ENCODE measurements at places on chromosomes 6 and 20. TPM values are rescaled to one million over a fixed set of nuclear protein-coding genes. Genes with fewer than 3 reads are reported as not detected.

Gene PRPH2
- total RNA-seq, result 0.06 TPM

GRCh38 chr20:31642837-31643236 lies 5.1 kb downstream of the COX4I2 start:
- no peak for DNase-seq
- H3K27me3 ChIP-seq, result peaks cover 21% of the 10 kb centered on the region
- H3K4me3 ChIP-seq, result no peak overlapping the region
- H3K27ac ChIP-seq, result no peak overlapping the region

- H3K4me3 ChIP-seq, result no peak overlapping the region
- no peaks in the 10 kb centered on the region for H3K4me1 ChIP-seq
- no peak for DNase-seq
Measured at GRCh38 chr6:167393731-167394130, 68.8 kb downstream of the TTLL2 start.

Gene ERVFRD-1
- not detected for total RNA-seq

- H3K4me3 ChIP-seq, result peak overlapping the region; percentile 51
- H3K4me1 ChIP-seq, result peaks cover 13% of the 10 kb centered on the region
- peaks cover 69% of the 10 kb centered on the region for H3K27me3 ChIP-seq
- H3K36me3 ChIP-seq, result no peaks in the 10 kb centered on the region
- no peak overlapping the region for H3K27ac ChIP-seq
- DNase-seq, result peak; percentile 1
Measured at GRCh38 chr6:151806757-151807512, 547 bp upstream of the ESR1 start.

Gene VWA7
- 1.7 TPM for total RNA-seq

DNA sequence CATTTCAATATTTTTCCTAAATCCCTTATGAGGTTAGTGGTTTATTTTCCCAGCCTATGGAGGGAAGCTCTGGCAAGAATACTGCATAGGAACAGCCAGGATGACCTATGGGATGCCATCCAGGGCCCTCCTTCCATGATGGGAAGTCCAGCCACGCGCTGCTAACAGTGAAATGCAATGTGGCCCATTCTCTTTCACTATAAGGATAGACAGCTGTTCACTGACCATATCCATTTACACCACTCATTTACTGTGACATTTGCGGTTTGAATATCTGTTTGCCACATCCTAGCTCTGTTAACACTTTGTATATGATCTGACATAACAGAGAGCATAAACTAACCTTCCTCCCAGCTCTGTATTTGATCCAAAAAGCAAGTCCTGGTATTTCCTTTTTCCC lies 471.7 kb downstream of the CBLN4 start:
- no peaks in the 10 kb centered on the region for H3K36me3 ChIP-seq
- H3K27me3 ChIP-seq, result peaks cover 3% of the 10 kb centered on the region
- H3K4me1 ChIP-seq, result no peaks in the 10 kb centered on the region
- no peak overlapping the region for H3K4me3 ChIP-seq
- no peak for DNase-seq

GRCh38 chr20:10653599-10654249 lies 20.1 kb downstream of the JAG1 start:
- H3K27ac ChIP-seq, result no peak overlapping the region
- H3K4me1 ChIP-seq, result no peaks in the 10 kb centered on the region
- H3K36me3 ChIP-seq, result no peaks in the 10 kb centered on the region
- no peak overlapping the region for H3K4me3 ChIP-seq

Gene ANGPT4
- not detected for total RNA-seq

DNA sequence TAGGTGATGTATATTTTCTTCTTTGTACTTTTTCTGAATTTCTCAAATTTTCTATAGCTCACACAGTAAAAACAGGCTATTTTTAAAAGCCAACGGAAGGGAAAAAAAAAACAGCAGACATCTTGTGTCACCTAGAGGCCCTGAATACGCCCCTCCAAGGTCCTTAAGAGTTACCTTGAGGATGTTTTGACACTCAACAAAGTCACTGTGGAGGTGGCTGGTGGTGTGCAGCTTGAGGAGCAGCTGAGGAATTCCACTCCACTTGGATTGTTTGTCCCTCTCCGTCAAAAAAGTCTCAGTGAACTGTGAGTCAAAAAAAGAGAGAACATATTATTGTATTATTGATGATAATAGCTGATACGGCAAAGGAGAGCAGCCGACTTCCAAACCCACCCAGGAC lies 14.7 kb downstream of the TRPC4AP start:
- no peak overlapping the region for H3K27ac ChIP-seq
- H3K27me3 ChIP-seq, result no peaks in the 10 kb centered on the region
- H3K4me1 ChIP-seq, result peaks cover 16% of the 10 kb centered on the region
- DNase-seq, result no peak

DNA sequence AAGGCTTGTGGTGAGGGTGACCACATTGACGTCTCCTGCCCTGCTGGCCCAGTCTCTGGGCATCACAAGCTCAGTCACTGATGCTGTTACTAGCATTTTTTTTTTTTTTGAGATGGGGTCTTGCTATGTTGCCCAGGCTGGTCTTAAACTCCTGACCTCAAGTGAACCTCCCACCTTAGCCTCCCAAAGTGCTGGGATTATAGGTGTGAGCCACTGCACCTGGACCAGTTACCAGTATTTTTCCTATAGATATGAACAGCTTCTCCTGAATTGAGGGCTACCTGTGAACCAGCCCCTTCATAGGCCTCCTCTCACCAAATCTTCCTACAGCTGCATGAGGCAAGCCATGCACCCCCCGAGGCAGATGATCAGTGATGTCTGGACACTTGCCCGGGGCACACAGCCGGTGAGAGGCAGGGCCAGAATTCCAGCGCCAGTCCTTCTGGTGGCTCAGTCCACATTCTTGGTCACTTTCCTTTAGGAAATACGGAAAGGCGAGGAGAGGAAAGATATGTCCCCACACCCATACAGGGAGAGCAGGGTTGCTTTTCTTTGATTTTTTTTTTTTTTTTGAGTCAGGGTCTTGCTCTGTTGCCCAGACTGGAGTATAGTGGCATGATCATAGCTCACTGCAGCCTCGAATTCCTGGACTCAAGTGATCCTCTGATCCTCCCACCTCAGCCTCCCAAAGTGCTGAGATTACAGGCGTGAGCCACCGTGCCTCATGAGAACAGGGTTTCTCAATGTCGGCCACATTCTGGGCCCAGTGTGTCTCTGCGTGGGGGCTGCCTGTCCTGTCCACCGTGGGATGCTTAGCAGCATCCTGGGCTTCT lies 50.7 kb downstream of the UBE2V1 start:
- no peaks in the 10 kb centered on the region for H3K4me1 ChIP-seq
- H3K4me3 ChIP-seq, result no peak overlapping the region
- H3K27ac ChIP-seq, result no peak overlapping the region
- no peaks in the 10 kb centered on the region for H3K36me3 ChIP-seq

Gene PTPRA
- 40.6 TPM for total RNA-seq

- DNase-seq, result no peak
- no peak overlapping the region for H3K27ac ChIP-seq
Measured at GRCh38 chr20:60200305-60200918, 242.2 kb downstream of the CDH26 start.

GRCh38 chr20:47802226-47802920 lies 17.1 kb upstream of the SULF2 start:
- H3K27me3 ChIP-seq, result peaks cover 7% of the 10 kb centered on the region
- no peak overlapping the region for H3K27ac ChIP-seq
- no peak for DNase-seq
- H3K4me3 ChIP-seq, result no peak overlapping the region
- H3K36me3 ChIP-seq, result no peaks in the 10 kb centered on the region

DNA sequence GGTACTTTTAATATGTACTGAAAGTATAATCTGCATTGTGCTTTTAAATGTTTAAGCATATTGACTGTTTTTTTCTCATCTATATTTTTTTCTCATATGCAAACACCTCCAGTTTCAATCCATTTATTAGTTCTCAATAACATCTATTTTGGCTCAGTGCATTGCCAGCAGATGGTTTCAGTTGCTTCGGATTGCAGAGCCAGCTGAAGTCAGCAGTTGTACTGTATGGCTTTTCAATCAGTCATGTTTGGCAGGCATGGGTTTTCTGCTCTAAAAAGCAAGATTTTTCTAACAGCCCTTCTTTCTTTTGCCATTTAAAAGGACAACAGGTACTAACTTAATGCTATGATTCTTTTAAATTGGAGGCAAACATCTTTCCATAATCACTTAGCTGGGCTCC lies 121.2 kb downstream of the CD109 start:
- no peak overlapping the region for H3K4me3 ChIP-seq
- H3K27me3 ChIP-seq, result no peaks in the 10 kb centered on the region
- no peaks in the 10 kb centered on the region for H3K4me1 ChIP-seq
- H3K27ac ChIP-seq, result no peak overlapping the region

- H3K36me3 ChIP-seq, result peaks cover 2% of the 10 kb centered on the region
- H3K27me3 ChIP-seq, result no peaks in the 10 kb centered on the region
- H3K4me3 ChIP-seq, result no peak overlapping the region
- no peak overlapping the region for H3K27ac ChIP-seq
Measured at GRCh38 chr6:125262016-125263013, 39.5 kb downstream of the HDDC2 start.

DNA sequence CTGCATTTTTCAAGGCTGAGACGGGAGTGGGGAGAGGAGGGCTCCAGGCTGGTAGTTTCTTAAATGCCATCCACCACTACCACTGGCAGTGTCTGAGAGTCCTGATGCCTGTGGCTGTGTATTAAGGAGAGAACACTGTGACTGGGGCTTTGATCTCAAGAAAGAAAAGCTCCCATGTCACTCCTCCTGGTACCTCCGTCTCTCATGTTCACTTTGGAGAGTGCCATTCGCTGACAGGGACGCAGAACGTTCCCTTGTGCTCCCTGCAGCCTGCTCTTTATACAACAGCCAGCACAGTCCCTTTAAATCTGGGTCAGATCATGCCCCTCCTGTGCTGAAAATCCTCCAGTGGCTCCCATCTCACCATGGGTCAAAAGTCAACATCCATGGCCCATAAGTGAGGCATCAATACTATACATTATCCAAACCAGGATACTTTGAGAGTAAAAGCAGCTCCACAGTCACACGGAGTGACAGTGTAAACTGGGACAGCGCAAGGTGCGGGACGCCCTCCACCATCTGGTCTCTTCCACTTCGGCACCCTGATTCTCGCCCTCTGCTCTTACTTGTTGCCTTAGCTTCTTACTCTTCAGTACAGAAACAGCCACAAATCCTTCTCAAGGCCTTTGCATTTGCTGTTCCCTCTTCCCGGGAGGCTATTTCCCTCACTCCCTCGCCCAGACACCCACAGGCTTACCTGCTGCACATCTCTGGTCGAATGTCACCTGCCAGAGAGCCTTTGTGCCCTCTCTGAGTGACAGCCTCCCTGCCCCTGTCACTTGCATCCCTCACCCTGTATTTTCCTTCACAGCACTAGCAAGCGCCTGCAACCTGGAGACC lies 20.0 kb downstream of the PDYN start:
- no peak for DNase-seq
- H3K27me3 ChIP-seq, result peaks cover 17% of the 10 kb centered on the region
- H3K36me3 ChIP-seq, result no peaks in the 10 kb centered on the region
- H3K4me1 ChIP-seq, result no peaks in the 10 kb centered on the region
- H3K27ac ChIP-seq, result no peak overlapping the region

GRCh38 chr6:34912715-34913464 lies 23.8 kb downstream of the ANKS1A start:
- H3K4me1 ChIP-seq, result peaks cover 39% of the 10 kb centered on the region
- H3K27ac ChIP-seq, result peak overlapping the region; percentile 43
- peaks cover 9% of the 10 kb centered on the region for H3K27me3 ChIP-seq
- DNase-seq, result peak; percentile 49
- H3K4me3 ChIP-seq, result peak overlapping the region; percentile 19

GRCh38 chr20:444862-445426 lies 17.4 kb downstream of the TBC1D20 start:
- H3K36me3 ChIP-seq, result peaks cover 42% of the 10 kb centered on the region
- H3K27ac ChIP-seq, result no peak overlapping the region
- H3K27me3 ChIP-seq, result no peaks in the 10 kb centered on the region
- H3K4me1 ChIP-seq, result peaks cover 13% of the 10 kb centered on the region

Gene SLC22A16
- not detected for total RNA-seq

DNA sequence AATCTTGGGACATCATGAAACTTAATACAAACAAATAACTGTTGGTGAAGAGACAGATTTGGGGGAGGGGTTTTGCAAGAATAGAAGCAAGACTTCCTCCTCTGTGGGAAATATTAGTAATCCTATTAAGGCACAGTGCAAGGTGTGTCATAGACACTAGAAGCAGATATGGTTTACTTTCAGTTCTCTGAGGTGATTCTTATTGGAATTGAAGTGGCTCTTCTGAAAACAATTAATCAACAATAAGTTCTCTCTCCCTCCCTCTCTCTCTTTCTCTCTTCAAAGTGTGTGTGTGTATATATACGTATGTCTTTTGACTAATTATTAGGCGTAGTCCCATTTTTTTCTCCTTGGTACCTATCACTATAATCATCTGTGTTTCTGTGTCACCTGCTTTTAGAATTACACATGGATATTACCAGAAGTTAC lies 99.8 kb downstream of the HIVEP2 start:
- DNase-seq, result no peak
- peaks cover 37% of the 10 kb centered on the region for H3K36me3 ChIP-seq
- H3K4me3 ChIP-seq, result peak overlapping the region; percentile 79
- H3K27me3 ChIP-seq, result no peaks in the 10 kb centered on the region

Gene GSTA1
- total RNA-seq, result not detected

DNA sequence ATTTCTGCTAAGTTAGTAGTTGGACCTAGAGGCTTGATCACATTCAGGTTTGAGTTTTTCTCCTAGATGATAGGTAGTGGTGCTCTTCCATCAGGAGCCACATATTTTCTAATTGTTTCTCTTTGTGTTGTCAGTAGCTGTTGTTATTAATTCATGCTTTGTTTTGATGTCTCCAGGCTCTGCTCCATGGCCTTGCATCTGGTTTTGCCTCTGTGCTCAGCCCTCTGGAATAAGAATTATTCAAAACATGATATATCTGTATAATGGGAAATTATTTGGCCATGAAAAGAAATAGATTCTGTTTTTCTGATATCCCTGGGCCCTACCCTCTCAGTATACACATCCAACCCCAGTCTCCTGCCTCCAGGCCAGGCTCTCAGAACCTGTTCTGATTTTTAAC lies 184.8 kb downstream of the CDC5L start:
- no peak overlapping the region for H3K27ac ChIP-seq
- H3K4me1 ChIP-seq, result no peaks in the 10 kb centered on the region
- no peaks in the 10 kb centered on the region for H3K36me3 ChIP-seq
- peaks cover 3% of the 10 kb centered on the region for H3K27me3 ChIP-seq

Gene HLA-DQA2
- total RNA-seq, result 0.45 TPM

- H3K4me1 ChIP-seq, result no peaks in the 10 kb centered on the region
- no peak overlapping the region for H3K4me3 ChIP-seq
- H3K36me3 ChIP-seq, result no peaks in the 10 kb centered on the region
- DNase-seq, result no peak
- H3K27me3 ChIP-seq, result no peaks in the 10 kb centered on the region
Measured at GRCh38 chr6:168400037-168400436, 40.9 kb upstream of the SMOC2 start.

GRCh38 chr6:31781244-31782125 lies 4.4 kb upstream of the VWA7 start:
- DNase-seq, result no peak
- peaks cover 43% of the 10 kb centered on the region for H3K36me3 ChIP-seq
- no peak overlapping the region for H3K4me3 ChIP-seq
- H3K27me3 ChIP-seq, result peaks cover under 1% of the 10 kb centered on the region
- peaks cover 16% of the 10 kb centered on the region for H3K4me1 ChIP-seq
- no peak overlapping the region for H3K27ac ChIP-seq

- H3K36me3 ChIP-seq, result peaks cover 38% of the 10 kb centered on the region
- H3K4me3 ChIP-seq, result peak overlapping the region; percentile 86
- no peaks in the 10 kb centered on the region for H3K27me3 ChIP-seq
- H3K27ac ChIP-seq, result peak overlapping the region; percentile 97
- peaks cover 83% of the 10 kb centered on the region for H3K4me1 ChIP-seq
Measured at GRCh38 chr6:118663993-118664985, 12.9 kb upstream of the CEP85L start.
